ENCODE measurements at places on chromosomes 1 and 21.
A peak's percentile ranks its signal among the peaks of the same experiment; 100 is the strongest.

DNA sequence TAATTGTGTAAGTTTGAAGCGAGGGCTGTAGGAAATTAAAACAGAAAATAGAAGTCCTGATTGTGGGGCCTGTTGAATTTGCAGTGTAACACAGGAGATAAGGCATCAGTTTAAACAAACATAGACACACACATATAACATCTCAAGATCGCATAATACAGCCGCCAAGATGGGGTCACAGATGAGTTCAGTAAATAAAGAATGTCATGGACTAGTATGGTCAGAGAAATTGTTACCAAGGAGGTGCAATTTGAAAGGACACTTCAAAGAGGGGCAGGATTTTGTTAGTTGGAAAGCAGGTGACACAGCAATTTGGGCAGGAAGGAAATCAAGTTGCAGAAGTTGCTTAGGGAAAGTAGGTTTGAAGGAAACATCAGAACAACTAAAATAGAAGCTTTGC, 450.0 kb downstream of the USP25 start:
- DNase-seq = no peak

DNA sequence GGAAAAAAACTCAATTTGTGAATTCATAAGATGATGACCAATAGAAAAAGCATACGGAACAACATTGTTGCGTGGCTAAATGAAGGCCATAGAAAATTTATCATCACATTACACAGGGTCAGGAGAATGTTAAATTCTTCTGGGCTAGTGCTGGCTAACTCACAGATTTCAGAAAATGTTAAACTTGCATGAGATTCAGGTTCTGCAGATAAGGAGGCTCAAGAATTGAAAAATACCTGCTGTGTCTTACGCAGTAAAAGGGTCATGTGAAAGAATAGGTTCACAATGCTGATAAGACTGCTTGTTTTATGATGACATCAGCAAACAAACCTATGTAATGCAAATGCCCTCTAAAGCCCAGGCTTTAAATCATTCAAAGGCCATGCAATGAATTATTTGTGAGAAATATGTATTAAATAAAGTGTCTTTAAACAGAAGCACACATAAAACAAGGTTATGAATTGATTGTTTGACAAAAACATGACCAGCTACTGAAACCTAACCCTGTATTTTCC, 378.8 kb downstream of the USP25 start:
- peak; percentile 5 for DNase-seq

- DNase-seq = no peak
Observed at GRCh38 chr1:103514920-103515503, 10.5 kb upstream of the RNPC3 start.

DNA sequence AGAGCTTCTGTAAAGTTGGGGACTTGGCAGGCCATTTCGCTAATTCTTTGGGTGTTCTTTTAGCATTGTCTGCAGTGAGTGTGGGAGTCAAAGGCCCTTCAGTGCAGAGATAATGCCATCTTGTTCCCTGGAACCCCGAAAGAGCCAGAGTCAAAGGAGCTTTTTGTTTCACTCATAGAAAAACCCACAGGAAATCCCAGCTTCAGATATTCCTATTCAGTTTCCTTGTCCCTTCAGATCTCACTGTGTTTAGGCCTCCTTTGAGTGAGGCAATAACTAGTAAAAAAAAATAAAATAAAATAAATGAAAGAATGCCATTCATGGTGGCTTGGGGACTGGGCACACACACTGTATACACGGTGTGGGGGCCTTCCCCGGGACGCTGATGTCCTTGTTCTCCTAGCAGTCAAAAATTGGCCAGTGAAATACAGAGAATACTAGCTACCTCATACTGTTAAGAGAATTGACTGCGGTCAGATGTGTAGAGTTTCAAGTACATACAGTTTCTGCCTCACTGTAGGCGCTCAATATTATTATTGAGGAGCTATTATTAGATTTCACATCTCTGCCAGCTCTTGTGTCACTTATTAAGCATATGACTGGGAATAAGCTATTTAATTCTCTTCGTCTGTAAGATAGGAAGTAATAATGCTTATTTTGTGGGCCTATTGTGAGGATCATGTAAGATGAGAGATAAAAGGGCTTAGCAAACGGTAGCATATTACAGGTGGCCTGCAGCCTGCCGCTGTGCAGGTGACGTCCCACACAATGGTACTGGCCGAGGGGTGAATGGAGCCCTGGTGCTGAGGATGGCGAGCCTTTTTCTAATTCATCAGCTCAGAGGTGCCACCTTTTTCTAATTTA, 16.7 kb downstream of the DISC1 start:
- no peak for DNase-seq

DNA sequence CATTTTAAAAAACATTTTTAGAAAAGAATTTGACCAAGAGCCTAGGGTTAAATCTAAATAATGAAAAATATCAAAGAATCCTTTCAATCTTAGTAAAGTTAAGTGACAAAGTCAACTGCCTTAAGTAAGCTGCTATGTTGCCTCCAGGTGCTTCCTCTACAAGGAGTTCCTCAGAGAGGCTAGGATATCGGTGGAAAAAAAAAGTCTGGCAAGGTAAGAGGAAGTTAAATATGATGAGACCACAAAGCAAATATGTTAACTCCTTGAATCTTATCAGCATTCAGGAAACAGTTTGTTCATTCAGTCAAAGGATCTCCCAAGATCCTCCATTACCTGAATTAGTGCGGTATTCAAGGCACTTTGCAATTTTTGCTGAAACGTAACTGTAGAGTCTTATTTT, 563.5 kb downstream of the PTPRC start:
- no peak for DNase-seq

Data from HuH-7 (cell line).